ENCODE measurements at places on chromosomes 11 and 22.

- no peak for DNase-seq
Observed at GRCh38 chr11:24082241-24082640, 414.6 kb upstream of the LUZP2 start.

GRCh38 chr11:62708793-62709192, 1.3 kb downstream of the GNG3 start:
- DNase-seq = no peak

GRCh38 chr22:28341001-28341400, 338.6 kb downstream of the TTC28 start:
- no peak for DNase-seq

- no peak for DNase-seq
Observed at GRCh38 chr11:8093931-8094575, 13.0 kb downstream of the TUB start.

DNA sequence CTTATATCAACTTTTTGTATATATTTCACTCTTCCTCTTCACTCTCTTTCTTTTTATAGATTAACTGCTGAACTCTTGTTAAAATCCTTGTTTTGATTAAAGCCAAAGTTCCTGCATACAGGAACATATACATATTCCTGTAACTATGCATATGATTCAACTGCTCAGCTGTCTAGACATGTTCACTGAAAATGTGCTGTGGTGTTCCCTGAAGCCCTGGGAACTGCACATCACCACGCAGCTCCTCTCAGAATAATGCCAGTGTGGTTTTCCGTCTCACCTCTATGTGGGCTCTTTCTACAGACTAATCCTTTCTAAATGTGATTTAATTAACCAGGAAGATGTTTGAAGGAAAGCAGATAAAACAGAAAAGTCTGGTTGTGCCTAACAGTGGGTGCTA, 25.6 kb upstream of the MMP12 start:
- no peak for DNase-seq

GRCh38 chr11:72524711-72525110, 90.4 kb upstream of the CLPB start:
- no peak for DNase-seq

DNA sequence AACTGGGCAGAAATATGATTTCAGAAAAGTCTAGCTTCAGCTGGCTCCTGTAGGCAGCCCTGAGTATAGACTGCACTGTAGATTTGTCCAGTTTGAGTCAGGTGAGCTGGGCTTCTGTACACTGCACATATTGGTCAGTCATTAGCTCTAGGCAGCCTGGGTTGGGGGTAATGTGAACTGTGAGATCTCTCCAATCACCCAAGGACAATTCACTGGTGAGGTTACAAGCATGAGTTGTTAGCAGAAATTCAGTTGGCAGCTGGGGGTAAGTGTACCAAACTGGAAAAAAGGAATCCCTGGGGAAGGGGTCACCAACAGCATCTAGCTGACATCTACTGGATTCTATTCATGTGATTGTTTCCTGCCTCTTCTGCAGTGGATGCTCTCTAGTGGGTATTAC, 39.7 kb downstream of the MRGPRX2 start:
- no peak for DNase-seq

DNA sequence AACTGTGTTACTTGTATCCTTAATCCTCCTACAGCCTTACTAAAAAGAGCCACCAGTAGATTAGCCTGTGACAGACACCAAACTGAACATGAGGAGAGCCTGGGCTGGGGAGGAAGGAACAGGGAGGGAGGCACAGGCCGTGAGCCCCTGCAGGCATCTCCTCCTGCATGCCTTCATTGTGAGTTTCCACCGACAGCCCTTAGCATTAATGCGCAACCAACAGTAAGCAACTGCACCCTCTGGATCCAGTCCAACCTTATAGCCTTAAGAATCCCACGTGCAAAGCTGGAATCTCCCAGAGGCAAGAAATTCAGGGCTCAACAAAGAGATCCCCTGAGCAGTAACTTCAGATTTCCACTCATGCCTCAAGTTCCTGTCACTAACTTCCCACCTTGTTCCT, 84.6 kb downstream of the ETS1 start:
- no peak for DNase-seq

DNA sequence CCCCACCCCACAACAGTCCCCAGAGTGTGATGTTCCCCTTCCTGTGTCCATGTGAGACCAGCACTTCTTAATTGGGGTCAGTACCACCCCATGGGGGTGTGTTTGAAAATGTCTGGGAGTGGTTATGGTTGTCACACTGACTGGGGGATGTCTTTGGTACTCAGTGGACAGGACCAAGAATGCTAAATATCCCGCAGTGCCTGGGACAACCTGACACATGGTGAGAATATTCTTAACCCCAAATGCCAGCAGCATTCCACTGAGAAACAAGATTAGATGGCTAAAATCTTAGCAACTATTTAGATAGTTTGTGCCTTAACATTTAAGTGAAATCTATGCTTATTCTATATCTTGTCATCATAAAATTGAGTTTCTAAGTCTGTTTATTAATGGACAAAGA, 177.5 kb upstream of the ZBED5 start:
- no peak for DNase-seq

DNA sequence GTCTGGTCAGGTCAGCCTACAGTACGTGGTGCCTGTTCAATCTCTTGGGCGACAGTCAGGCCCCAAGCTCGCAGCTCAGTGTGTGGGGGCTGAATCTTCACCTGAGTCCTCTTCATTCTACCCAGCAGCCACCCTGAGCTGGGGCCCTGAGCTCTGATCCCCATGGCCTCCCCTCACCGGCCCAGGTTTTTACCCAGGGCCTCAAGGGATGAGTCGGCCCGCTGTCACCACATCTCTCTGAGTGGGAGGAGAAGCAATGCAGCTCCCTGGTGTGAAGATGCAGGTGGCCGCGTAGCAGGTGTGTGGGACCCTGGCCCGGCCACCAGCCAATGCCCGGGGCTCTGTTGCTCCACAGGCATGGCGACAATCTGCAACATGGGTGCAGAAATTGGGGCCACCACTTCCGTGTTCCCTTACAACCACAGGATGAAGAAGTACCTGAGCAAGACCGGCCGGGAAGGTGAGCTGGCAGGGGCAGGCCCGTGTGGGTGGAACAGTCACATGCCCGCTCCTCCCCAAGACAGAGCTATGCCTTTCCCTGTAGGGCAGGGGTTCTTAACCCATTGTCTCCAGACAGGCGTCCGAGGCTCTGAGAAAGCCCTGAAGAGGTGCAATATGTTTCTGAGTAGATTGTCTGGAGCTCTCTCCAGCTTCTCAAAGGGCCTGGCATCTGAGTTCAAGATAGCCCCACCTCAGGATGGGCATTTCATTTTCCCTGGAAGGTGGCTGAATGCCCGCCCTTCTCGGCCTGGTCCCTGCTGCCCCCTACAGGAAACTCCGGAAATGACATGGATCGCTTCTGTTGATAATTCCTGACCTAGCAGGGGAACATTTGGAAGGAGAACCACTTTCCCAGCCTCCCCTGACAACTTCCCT, 26.9 kb downstream of the POLR3H start:
- DNase-seq = peak; percentile 64

GRCh38 chr11:47270331-47271271, 668 bp downstream of the MADD start:
- no peak for DNase-seq

- DNase-seq = no peak
Observed at GRCh38 chr22:44646668-44647067, 55.3 kb upstream of the PRR5 start.

- no peak for DNase-seq
Observed at GRCh38 chr11:65574811-65575567, 864 bp upstream of the EHBP1L1 start.

GRCh38 chr11:25535467-25536272, 796.3 kb upstream of the ANO3 start:
- DNase-seq = no peak

DNA sequence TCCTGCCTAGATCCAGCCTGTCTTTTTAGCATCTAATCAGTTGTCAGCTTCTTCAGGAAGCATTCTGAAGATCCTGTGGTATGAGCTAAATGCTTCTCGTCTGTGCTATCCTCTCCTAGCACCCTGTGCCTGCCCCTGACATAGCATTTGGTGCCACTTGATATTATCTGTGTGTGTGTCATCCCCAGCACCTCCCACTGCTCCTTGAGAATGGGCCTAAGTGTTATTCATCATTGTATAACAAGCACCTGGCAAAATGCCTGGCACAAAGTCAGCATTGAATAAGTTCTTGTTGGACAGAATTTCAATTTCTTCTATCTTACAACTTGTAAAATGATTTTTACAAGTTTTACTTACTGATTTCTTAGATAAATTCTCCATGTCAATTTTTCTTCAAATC, 28.1 kb upstream of the OLFML1 start:
- no peak for DNase-seq

- DNase-seq = no peak
Observed at GRCh38 chr11:70341881-70342429, 56.4 kb upstream of the CTTN start.

DNA sequence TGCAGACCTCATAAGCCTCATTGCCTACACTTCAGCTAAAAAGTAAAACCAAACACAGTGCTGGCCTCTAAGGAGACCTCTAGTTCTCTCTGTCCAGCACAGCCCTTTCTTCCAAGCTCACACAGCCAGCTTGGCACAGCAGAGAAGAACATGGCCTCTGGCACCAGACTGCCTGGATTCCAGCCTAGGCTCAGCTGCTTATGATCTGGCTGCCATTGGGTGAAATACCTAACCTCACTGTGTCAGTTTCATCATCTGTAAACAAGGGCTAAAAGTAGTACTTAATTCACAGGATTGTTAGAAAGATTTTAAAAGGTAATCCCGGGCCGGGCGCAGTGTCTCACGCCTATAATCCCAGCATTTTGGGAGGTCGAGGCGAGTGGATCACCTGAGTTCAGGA, 9.9 kb upstream of the ACER3 start:
- DNase-seq = no peak

DNA sequence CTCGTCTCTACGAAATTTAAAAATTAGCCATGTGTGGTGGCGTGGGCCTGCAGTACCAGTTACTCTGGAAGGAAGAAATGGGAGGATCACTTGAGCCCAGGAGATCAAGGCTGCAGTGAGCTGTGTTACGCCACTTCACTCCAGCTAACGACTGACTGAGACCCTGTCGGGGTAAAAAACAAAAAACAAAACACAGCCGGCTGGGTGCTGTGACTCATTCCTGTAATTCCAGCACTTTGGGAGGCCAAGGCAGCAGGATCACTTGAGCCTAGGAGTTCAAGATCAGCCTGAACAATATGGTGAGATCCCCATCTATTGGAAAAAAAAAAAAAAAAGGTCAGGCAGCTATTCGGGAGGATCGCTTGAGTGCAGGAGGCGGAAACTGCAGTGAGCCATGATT, 2.4 kb downstream of the PAFAH1B2 start:
- DNase-seq = no peak

GRCh38 chr11:71563406-71563805, 2.0 kb upstream of the KRTAP5-10 start:
- DNase-seq = no peak

DNA sequence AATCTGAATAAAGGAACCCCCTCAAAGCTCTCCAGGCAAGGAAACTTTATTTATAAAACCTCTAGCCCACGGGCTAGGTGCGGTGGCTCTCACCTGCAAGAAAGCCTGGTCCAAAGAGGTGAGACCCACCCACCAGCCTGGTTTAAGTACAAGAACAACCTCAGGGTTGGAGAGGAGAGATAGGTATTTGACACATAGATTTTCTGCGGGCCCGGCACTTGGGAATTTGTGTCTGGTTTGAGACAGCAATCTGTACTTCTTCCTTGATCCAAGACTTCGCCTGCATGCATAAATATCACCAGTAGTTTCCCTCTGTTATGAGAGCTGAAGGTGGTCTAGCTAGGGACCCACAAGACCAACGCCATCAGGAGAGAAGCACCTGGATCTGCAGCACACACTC, 73.2 kb upstream of the CAPRIN1 start:
- no peak for DNase-seq

Measured in posterior cingulate gyrus (tissue), 11 donors.